ENCODE measurements at places on chromosomes 5 and 9.

- no peak for DNase-seq
Measured at GRCh38 chr9:89011683-89012082, 20.4 kb downstream of the S1PR3 start.

- no peak for DNase-seq
Measured at GRCh38 chr5:14097998-14098471, 45.1 kb upstream of the TRIO start.

DNA sequence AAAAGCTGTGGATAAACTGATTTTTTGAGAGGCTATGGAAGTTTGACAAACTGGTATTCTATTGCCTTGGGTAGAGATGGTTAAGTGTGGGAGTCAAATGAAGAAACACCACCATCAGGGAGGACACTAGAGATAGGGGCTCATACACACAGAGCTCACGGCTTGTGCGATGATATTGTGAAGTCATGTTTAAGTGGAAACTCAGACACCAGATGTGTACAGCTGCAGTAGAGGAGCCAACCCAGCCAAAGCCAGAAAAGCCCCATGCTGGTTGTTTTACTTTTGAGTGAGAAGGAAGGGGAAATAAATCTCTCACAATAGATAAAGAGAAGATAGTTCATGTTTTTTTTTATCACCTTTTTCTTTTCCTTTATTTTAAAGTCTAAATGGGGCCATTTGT lies 377.7 kb downstream of the DMRT2 start:
- DNase-seq = no peak

GRCh38 chr9:121021301-121021700 lies 28.8 kb downstream of the C5 start:
- DNase-seq = peak; percentile 17

DNA sequence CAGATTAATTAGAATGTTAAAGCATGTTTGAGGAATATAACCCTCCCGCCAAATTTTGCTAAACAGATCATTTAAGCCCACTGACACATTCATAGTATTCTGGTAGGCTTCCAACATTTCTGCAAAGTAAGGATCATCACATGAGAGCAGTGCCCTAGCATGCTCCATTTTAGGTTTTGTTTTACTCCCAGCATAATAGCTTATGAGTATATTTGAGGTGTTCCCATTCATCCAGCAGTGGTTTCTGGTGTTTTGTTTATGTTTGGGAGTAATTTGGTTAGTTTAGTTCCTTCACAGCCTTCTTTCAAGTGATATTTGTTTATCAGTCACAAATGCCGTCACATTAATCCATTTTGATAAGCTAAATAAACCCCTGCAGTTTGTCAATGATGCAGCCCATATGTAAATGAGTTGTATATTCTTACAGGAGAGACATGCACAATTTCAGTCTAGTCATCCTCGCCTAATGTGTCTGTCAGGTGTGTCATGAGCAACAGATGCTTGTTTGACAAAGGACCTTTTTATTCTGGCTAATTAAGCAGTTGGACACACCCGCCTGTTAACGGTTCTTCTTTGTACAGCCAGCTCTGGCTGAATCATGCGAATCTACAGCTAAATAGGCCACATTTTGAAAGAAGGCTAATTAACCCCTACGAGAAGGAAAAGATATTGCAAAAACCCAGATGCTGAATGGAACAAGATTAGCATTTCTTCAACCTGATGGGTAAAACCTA lies 124.4 kb downstream of the RFX3 start:
- no peak for DNase-seq

DNA sequence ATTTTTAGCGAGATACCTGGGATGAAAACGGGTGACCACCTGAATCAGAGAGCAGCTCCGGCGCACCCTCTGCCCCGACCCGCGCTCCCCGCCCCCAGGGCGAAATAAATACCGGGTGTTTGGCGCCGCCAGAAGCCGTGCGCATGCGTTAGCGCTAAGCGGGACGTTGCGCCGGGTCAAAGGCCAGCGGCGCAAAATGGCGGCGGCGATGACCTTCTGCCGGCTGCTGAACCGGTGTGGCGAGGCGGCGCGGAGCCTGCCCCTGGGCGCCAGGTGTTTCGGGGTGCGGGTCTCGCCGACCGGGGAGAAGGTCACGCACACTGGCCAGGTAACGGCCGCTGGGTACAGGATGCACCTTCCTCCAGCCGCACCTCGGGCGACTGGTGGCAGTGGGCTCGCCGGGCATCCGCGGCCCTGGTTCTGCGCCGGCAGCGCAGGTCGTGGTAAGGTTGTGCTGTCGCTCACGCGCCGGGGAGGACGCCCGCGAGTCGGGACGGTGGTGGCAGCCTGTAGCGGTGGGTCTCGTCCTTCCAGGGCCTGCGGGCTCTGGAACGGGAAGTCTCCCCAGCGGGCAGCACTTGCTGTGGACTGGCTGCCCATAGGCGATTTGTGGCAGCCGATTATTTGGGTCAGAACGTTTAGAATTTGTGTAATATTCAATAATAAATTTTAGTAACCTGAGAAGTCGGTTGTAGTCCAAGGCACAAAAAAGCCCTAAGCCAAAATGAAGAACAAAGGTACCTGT lies at the start of gene NDUFS6:
Gene NDUFS6, plus strand, starts transcription at position 186 of the 745 bp plus-strand sequence. Its CDS starts 11 bp downstream, at position 197.
- DNase-seq = peak; percentile 78

DNA sequence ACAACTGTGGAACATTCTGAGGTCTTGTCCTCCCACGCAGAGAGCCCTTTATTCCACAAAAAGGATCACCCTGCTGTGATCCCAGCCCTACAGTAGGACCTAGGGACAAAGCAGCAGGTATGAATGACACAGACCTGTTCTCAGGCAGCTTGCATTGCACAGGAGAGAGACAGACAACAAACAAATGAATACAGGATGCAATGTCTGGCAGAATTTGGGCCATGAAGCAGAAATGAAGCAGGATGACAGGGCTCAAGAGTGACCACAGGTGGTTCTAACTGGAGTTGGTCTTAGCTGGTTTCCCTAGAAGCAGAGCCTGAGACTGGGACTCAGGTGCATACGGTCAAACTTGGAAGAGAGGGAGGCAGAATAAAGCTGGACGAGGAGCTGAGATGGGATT lies 388.8 kb downstream of the CDK5RAP2 start:
- DNase-seq = no peak
